ENCODE measurements at places on chromosomes 12 and 14.

DNA sequence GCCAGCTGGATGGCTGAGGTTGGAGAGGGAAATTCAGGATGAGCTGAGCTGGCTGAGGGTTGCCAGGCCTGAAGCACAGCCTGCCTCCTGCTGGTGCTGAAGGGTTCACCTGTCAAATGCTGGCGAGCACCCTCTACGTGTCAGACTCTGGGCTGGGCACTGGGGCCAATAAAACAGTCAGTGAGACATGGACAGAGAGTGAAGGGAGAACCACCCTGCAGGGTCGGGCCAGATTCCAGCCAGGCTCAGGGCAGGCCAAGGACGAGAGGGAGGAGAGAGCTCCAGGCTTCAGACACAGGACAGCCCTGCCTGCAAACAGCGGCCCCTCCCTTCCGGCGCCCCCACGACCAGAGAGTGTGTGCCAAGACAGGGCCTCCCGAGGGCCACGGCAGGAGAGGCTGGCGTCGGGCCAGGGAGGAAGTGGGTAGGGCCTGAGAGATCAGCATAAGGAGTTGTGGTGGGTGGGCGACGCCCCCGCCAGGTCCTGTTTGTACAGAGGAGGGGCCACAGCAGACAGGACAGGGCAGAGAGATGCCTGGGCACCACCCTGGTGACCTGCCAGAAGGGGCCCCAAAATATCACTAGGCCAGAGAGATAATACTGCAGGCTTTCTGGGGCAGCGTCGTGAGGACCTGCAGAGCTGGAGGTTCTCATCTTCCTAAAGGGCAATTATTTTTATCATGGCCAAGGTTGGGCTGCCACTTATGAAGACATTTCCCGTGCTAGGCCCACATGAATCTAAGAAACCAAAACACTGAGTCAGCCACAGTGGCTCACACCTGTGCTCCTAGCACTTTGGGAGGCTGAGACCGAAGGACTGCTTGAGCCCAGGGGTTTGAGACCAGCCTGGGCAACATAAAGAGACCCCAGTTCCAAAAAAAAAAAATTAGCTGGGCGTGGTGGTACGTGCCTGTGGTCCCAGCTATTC is 73.1 kb upstream of the GPR68 start:
- DNase-seq = peak; percentile 90

DNA sequence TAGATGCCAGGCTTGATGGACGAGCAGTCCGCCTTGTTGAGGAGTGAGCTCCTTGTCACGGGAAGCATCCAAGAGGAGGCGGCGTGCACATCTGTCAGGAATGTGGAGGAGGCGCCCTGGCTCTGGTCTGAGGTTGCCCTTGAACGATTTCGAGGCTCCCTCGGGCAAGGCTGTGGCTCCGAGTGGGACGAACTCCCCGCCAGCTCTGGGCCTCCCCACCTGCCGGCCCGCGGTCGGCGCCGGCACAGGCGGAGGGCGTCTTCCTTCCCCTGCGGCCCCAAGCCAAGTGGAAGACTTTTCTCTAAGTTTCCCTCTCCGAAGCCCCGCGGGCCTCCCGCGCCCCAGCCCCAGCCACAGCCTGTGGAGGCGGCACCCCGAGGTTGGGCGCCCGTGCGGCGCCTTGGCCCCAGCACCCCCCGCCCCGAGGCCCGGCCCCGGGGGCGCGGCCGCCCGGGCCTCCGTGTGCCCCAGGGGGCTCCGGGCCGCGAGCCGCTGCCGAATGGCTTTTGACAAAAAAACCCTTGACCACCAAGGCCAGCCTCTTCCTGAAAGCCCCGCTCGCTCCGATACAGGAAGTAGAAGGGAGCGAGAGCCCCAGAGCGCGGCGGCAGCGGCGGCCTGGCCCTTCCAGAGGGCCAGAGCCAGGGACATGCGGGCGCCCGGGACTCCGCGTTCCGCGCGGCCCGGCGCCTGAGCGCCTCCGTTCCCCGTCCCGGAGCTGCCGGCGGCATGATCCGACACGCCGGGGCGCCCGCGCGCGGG is at the start of gene RIN3:
Gene RIN3 (plus strand): TSS at position 578 of the 762 bp plus-strand sequence. CDS start 152 bp downstream, at position 730.
- DNase-seq = peak; percentile 50

GRCh38 chr14:100250732-100251465 is 12.0 kb downstream of the YY1 start:
- DNase-seq = no peak

- DNase-seq = no peak
Measured at GRCh38 chr12:114030451-114030850, 64.3 kb upstream of the RBM19 start.

- peak; percentile 42 for DNase-seq
Measured at GRCh38 chr12:105109465-105110212, 2.1 kb downstream of the WASHC4 start.

- no peak for DNase-seq
Measured at GRCh38 chr14:99234355-99234754, 37.6 kb downstream of the BCL11B start.

DNA sequence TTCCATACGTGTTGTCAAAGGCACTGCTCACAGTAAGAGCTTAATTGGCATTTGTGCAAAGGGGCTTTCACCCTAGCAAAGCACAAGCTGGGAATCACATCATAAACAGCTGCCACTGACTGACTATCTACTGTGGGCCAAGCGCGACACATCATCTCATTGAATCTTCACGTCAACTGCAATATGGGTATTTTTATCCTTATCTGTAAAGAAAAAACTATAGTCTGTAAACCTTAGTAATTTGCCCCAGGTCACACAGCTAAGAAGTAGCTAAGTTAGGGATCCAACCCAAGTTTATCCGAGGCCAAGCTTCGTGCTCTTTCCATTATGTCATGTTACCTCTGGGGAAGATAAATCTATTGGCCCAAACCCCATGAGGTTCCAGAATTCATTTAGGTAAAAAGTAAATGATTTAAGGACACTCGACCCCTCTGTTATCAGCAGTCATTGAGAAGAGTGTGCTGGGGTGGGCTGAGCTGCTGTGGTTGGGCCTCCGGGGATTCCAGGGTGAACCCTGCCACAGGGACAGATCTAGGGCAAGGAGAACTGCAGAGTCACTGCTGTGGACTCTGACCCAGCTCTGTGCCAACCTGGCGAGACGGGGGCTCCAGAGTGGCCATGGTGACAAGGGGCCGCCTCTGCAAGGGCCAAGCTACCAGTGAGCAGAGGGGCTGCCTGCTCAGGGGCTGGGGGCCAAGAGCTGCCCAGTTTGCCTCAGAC is 27.6 kb downstream of the NCKAP5L start:
- no peak for DNase-seq

DNA sequence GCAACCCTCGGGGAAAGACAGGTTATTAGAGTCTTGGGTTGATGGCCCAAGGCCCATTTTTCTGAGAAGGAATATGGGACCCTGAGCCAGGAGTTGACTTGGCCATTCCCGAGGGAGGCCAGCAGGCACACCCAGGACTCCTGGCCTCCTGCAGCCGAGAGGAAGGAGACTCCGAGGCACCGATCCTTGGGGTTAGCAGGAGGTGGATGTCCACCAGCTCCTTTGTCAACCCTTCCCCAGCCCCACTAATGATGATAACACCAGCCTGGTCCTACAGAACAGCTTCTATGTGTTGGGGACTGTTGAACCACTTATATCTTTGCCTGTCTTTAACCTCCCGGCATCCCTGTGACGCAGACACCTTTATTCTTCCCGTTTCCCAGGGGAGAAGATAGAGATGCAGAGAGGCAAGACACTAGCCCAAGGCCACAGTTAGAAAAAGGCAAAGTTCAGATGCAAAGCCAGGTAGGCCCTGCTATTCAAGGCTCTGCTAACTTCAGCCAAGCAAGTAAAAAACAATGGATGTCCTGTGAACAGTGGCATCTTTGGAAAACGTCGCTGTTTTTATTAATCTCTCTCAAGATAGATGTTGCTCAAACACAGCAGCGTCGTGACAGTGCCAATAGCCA is 767.3 kb upstream of the TBX3 start:
- no peak for DNase-seq

GRCh38 chr14:105577314-105577861 is 51.0 kb downstream of the TMEM121 start:
- no peak for DNase-seq

DNA sequence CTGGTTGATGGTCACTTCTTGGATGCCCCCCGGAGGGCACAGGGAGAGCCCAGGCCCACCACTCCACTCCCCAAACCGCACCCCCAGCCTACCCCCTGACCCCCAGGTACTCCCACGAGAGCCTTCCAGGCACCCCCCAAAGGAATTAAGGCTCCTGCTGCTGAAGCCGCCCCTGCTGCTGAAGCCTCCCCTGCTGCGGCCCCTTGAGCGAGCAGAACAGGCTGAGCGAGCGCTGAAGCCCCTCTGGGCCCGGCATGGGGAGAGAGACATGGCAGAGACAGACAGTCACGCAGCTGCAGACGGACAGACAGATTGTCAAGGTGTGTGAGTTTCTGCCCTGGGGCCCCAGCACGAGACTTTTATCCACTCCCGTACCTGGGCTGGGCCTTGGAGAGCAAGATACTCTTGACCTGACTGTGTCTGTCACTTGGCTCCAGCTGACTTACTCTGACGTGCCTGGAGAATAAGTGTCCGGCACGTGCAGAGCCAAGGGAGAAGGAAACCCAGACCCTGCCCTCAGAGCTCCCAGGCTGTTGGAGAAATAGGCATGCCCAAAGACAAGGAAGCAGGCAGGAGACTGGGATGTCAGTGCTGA is at the start of gene KRT78:
Gene KRT78 (minus strand): TSS at position 334 of the 595 bp plus-strand sequence. CDS start 64 bp downstream, at position 270.
- no peak for DNase-seq

DNA sequence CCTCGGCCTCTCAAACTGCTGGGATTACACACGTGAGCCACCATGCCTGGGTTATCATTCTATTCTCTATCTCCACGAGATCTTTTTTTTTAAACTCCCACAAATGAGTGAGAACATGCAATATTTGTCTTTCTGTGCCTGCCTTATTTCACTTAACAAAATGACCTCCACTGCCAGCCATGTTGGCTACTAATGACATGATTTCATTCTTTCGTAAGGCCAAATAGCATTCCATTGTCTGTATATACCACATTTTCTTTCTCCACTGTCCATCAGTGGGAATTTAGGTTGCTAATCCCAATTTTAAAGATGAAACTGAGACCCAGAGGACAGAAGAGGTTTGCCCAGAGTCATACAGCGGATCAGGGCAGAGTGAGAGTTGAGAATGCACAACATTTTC is 10.9 kb upstream of the TRPV4 start:
- no peak for DNase-seq

DNA sequence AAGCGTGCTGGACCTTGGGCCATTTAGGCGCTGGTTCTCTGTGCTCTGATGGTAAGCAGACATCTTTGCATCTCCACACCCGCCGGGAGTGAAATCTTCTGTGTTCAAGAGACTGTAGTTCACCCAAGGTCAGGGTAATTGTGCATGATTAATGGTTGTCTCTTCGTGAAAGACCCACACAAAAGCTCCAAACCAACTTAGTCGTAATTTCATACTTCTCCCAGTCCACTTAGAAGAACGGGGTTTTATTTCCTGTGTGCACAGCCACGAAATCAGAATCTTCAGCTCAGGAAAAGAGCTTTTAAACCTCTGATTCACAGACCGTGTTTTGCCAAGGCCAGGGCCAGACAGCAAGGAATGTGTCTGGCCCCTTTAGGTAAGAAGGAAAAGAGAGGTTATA is 640.9 kb downstream of the MED13L start:
- DNase-seq = no peak

DNA sequence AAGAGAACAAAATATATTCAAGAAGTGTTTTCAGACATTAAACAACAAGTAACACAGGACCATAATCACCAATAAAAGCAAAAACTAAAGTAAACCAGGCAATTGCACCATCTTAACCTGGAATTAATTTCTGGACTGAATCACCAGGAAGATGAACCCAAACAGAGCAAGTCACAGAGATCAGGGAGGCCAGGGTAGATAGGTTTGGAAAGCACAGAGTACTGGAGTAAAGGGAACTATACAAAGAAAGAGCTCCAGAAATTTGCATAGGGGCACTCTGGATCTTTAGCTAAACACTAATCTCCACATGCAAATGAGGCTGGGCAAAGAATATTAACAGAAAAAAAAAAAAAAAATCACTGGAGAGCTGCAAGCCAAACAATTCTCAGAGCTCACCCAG is 84.7 kb downstream of the NUAK1 start:
- DNase-seq = no peak

GRCh38 chr12:69991690-69992288 is 166.8 kb downstream of the MYRFL start:
- no peak for DNase-seq

DNA sequence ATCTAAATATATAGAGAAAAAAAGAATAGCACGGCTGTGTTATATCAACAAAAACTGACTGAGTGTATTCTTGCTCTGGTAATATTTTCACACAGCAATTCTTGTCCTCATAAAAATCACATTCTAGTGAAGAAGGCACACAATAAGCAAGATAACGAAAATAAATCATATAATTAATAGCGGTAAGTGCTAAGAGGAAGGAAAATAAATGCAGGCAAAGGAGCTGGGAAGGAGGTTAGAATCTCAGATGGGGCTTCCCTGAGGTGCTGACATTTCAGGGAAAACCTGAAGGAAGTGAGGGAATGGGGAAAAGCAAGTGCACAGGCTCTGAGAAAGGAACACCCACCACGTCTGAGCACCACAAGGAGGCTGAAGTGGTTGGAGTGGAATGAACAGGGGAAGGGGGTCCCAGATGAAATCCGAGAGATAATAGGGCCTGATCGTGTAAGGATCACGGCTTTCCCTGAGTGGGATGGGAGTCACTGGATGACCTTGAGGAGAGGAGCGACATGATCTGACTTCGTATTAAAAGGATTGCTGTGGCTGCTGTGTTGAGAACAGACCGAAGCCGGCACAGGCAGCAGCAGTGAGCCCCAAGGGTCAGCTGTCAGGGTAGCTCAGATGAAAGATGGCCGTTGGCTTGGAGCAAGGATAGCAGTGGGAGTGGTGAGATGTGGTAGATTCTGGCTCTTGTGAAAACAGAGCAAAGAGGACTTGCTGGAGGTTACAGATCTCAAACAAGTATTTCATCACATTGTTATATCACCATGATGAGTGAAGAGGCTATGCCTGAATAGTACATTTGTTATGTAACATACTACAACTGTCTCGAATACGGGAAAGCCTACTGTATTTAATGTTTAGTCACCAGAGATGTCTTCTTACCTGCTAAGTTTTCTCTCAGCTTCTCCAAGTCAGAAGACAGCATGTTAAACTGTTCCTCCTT is 67.1 kb upstream of the VPS33A start:
- DNase-seq = no peak

- no peak for DNase-seq
Measured at GRCh38 chr12:71536939-71537622, 97.5 kb downstream of the LGR5 start.

GRCh38 chr12:43648636-43649035 is 96.6 kb upstream of the ADAMTS20 start:
- DNase-seq = no peak

Data from MCF 10A (cell line).